AG04449 (cell line): ENCODE measurements at places on chromosomes 6 and 20.

GRCh38 chr6:135520781-135521180 lies 23.2 kb upstream of the AHI1 start:
- no peak for DNase-seq

GRCh38 chr6:9461188-9461587 lies 953.7 kb downstream of the TFAP2A start:
- no peak for DNase-seq

GRCh38 chr6:38460186-38460585 lies 179.5 kb downstream of the BTBD9 start:
- peak; percentile 55 for DNase-seq

GRCh38 chr20:46202766-46203509 lies 84.8 kb downstream of the CD40 start:
- DNase-seq = no peak

GRCh38 chr6:27019651-27020552 lies 227.6 kb upstream of the PRSS16 start:
- DNase-seq = peak; percentile 59

DNA sequence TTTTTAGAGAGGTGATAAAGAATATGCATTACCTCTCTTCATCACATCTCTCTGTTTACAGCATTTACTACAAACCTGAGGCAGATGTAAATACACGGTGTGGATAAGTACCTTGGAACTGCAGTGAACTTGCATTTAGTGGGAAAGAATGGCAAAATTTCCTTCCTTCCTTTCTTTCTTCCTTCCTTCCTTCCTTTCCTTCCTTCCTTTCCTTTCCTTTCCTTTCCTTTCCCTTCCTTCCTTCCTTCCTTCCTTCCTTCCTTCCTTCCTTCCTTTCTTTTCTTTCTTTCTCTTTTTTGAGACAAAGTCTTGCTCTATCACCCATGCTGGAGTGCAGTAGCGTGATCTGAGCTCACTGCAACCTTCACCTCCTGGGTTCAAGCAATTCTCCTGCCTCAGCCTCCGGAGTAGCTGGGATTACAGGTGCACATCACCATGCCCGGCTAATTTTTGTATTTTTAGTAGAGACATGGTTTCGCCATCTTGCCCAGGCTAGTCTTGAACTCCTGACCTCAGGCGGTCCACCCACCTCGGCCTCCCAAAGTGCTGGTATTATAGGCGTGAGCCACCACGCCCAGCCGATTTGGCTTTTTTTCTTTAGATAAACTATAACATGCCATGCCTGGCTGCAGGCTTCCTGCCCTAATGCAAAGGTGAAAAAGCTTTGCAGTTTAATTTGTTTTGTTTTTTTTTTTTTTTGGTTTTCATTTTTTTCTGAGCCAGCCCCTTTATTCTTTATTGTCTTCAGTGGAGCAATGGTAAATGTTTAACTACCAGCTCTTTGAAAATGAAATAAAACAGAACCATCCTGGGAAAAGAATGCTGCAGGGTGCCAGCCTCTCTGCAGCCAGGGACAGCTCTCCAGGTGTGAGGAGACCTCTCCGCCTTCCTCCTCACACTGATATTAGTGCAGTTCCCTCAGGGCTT lies 64.2 kb upstream of the NEDD9 start:
- DNase-seq = no peak

- no peak for DNase-seq
Observed at GRCh38 chr20:3238616-3239025, 369 bp downstream of the SLC4A11 start.

DNA sequence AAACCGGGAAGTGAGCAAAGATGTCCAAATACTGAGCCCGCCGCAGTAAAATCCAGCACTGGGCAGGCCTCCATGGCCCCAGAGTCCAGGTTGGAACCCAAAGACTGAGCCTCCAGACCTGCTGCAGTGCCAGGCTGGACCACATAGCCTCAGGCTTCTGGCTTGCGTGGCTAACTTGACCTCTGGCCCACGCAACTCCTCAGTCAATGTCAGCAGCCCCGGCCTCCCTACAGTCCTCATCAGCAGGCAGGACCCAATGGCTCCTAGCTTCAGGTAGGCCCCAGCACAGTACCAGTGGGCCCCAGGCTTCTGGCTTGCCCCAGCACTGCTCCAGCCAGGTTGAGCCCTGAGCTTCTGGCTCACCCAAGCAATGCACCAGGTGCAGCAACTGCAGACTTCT lies 245.1 kb upstream of the AFDN start:
- no peak for DNase-seq

GRCh38 chr6:129565366-129565765 lies 144.6 kb downstream of the ARHGAP18 start:
- no peak for DNase-seq

- no peak for DNase-seq
Observed at GRCh38 chr20:46367967-46368901, 38.2 kb downstream of the ELMO2 start.
